Fibroblast of lung (primary cell): ENCODE measurements at places on chromosomes 12 and 14.

DNA sequence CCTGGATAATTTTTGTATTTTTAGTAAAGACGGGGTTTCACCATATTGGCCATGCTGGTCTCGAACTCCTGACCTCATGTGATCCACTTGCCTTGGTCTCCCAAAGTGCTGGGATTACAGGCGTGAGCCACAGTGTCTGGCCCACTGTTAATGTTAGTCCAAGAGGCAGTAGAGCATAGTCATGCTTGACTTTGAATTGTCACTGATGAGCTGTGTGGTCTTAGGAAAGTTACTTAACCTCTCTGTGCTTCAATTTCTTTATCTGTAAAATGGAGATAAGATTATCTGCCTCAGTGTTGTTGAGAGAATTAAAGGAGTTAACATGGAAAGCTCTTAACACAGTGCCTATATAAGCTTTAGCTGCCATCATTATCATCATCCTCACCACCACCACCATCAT lies 78.1 kb downstream of the TBX3 start:
- no peaks in the 10 kb centered on the region for H3K36me3 ChIP-seq
- no peak overlapping the region for H3K4me3 ChIP-seq

- H3K4me3 ChIP-seq, result no peak overlapping the region
- H3K27ac ChIP-seq, result peak overlapping the region; percentile 79
- H3K36me3 ChIP-seq, result no peaks in the 10 kb centered on the region
- no peaks in the 10 kb centered on the region for H3K27me3 ChIP-seq
- peaks cover 18% of the 10 kb centered on the region for H3K4me1 ChIP-seq
Measured at GRCh38 chr14:69317102-69317755, 57.3 kb downstream of the GALNT16 start.

- no peaks in the 10 kb centered on the region for H3K4me1 ChIP-seq
- H3K4me3 ChIP-seq, result no peak overlapping the region
- H3K27ac ChIP-seq, result no peak overlapping the region
- peak; percentile 48 for DNase-seq
- H3K36me3 ChIP-seq, result no peaks in the 10 kb centered on the region
- H3K27me3 ChIP-seq, result no peaks in the 10 kb centered on the region
Measured at GRCh38 chr12:90174198-90174510, 465.5 kb upstream of the ATP2B1 start.

DNA sequence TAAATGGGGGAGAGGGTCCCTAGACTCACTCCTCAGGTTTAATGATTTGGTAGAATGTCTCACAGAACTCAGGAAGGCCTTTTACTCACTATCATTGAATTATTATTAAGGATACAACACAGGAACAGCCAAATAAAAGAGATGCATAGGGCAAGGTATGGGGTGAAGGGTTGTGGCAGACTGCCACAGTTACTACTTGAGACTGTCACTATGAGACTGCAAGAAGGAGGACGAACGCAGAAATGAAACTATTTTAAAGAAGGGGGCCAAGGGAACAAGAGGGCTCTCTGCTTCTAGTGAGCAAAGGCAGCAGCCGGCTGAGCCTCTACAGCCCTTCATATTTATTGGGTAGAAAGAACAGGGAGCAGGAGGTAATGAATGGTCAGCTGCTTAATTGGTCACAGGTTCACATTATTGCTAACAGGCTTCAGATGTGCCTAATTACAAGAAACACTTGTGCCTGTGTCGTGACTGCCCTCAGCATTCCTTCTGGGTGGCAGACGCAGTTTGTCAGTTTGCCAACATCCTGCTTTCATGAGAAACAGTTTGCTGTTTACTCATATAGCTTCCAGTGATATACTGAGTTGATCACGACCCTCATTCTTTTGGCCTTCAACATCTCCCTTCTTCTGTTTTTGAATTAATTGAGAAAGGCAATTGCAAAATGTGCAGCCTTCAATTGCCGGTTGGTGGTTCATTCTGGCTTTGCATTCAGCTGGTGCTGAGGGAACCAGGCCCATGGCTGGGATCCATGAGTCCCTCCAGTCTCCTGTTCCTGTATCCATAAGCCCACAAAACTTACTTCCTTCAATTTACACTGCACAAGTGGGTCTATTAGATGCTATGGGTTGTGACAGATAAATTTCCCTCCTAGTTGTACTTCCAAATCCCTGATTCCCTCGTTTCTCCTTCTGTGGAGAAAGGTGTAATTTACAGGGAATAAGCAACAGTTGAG lies 82.8 kb upstream of the PLEKHG7 start:
- H3K4me1 ChIP-seq, result no peaks in the 10 kb centered on the region
- H3K27me3 ChIP-seq, result no peaks in the 10 kb centered on the region
- no peak overlapping the region for H3K4me3 ChIP-seq
- H3K27ac ChIP-seq, result no peak overlapping the region
